ENCODE measurements at places on chromosomes 5 and 9.
A peak's percentile ranks its signal among the peaks of the same experiment; 100 is the strongest.

DNA sequence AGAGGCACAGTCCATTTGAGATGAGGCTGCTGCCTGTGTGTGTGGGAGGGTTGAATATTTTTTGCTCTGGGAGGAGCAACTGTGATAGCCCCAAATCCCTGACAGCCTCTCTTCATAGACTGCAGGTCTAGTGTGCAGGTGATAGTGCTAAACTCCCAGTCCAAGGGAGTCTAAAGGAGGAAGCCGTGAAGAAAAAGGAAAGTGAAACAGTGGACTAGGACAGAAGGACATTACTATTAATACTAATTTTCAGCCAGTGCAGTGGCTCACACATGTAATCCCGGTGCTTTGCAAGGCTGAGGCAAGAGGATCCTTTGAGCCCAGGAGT lies 295.0 kb downstream of the PDE4D start:
- peak; percentile 31 for DNase-seq

- DNase-seq: no peak
Measured at GRCh38 chr5:180021900-180022299, 49.7 kb downstream of the RNF130 start.

GRCh38 chr5:87786471-87786870 lies 373.7 kb upstream of the CCNH start:
- no peak for DNase-seq

DNA sequence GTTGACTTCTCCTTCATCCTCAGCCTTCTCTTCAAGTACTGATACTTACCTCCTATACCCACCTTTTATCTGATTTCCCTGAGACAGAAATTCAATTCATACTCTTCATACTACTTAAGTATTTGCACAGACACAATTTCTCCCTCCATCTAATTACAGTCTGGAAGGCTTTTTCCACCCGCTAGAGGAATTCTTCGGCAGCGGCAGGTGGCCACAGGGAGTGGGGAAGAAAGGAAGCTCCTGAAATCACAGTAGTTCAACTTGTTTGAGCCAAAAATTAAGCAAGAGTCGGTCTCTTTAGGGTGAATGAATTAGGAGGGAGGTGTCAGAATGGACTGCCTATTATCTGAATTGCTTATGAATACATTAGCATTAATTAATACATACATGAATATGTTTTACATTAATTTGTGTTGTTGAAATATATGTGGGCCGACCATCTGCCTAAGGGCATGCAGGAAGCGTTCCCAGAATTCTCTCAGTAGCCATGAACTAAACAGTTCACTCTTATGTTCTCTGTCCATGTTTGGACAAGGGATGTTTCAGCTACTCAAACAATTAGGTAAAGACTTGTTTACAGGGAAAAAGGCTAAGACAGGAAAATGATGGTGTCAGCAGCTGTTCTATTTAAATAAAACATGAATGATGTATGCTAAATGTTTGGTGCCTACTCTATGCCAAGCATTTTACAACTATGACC lies 101.4 kb upstream of the SMARCA2 start:
- DNase-seq: no peak
